Cardiac fibroblast (primary cell): ENCODE measurements at places on chromosomes 12 and 14.

DNA sequence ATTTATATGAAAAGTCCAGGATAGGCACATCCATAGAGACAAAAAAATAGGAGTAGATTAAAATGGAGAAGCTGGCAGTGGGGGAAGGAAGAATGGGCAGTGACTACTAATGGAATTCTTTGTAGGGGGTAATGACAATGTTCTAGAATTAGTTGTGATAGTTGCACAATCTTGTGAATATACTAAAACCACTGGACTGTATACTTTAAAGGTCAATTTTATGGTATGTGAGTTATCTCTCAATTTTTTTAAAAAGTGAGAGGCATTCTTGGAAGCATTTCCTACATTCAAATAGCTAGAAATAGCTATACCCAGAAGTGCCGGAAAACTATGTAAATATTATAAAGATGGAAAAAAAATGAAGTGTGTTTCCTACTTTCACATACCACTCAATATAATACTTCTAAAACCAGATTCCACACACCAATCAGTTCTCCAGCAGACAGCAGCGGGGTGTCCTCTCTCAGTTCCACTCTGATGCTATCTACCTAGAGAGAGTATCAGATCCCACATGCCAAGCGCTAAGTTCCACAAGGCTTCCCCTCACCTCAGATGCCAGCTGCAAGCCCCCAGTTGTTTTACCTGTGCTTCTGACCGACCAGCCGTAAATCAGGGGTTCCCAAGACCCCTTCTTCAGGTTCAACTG is 41.7 kb upstream of the NID2 start:
- DNase-seq, result peak; percentile 79

- DNase-seq, result no peak
Observed at GRCh38 chr12:33223956-33224355, 215.7 kb downstream of the SYT10 start.

DNA sequence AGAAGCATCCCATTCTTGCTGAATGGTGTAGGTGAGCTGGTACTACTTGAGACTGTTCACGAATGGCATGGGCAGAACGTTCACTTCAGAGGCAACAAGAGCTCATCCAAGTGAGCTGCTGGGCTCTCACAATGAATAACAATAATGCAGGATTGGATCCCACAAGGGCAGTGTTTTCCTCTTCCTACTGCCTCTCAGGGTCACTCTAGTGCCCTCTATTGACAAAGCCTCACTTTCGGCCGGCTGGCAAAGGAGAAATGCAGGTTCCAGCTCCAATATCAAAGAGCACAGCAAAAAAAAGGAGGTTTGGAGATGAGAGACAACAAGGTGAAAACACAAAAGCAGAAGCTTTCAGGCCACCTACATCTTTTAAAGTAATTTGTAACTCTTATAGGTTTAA is 74.6 kb upstream of the MYF6 start:
- peak; percentile 37 for DNase-seq

DNA sequence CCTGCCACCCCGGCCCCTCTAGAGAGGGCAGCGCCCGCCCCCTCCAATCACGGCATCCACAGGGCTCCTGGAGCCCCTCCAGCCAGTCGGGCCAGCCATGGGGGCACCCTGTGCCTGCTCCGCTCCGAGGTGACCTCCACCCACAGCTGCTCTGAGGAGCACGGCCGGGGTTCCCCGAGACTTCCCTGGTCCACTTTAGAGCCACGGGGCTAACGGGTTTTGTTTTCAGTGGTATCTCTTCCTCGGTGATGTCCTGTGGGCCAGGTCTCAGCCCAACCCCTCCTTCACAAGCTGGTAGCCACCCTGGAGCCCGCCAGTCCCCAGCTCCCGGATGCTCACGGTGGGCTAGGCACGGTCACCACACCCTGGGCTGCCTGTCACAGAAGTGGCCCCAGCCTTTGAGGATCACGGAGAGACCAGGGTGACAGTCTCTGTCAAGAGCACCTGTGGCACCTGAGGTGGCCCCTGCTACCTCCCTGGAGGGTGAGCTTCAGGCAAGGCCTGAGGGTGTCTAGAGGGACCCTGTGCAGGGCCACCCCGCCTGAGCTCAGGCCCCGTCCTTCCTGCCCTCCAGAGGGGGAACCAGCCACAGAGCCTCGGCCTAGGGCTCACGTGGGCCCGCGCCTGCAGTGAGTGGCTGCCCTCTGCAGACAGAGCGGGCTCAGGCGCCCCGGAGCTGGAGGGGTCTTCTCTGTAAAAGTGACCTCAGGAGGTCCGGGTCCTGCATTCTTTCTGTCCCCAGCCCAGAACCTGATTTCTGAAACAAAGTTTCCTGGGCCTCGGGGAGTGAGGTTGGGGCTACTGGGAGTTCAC is 146.0 kb upstream of the C14orf180 start:
- DNase-seq, result no peak

GRCh38 chr14:100691395-100692056 is 35.2 kb upstream of the DLK1 start:
- DNase-seq, result no peak

- no peak for DNase-seq
Observed at GRCh38 chr12:24177889-24178288, 228.4 kb upstream of the SOX5 start.
